ENCODE measurements at places on chromosomes 12 and 14.

- no peak for DNase-seq
These were observed 154.3 kb downstream of the CEP83 start for GRCh38 chr12:94305130-94305957.

- DNase-seq, result no peak
These were observed 15.7 kb downstream of the CSRP2 start for GRCh38 chr12:76863005-76863670.

GRCh38 chr12:112408621-112409020 is 784 bp downstream of the RPL6 start:
- DNase-seq, result peak; percentile 33

DNA sequence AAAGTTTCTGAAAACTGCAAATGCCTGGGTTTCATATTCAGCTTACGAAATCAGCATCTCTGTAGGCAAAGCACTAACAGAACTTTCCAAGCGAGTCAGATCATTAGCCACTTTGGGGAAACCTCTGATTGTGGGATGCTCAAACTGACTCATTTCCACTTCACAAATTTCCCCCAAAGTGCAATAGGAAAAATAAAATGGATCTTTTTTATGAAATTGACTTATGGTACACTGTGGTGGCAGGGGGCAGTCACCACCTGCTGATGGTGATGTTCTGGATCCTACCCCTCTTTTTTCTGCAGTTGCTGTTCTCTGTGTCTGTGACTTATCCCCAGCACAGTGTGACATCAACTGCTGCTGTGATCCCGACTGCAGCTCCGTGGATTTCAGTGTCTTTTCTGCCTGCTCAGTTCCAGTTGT is 5.6 kb downstream of the TCTN1 start:
- no peak for DNase-seq

DNA sequence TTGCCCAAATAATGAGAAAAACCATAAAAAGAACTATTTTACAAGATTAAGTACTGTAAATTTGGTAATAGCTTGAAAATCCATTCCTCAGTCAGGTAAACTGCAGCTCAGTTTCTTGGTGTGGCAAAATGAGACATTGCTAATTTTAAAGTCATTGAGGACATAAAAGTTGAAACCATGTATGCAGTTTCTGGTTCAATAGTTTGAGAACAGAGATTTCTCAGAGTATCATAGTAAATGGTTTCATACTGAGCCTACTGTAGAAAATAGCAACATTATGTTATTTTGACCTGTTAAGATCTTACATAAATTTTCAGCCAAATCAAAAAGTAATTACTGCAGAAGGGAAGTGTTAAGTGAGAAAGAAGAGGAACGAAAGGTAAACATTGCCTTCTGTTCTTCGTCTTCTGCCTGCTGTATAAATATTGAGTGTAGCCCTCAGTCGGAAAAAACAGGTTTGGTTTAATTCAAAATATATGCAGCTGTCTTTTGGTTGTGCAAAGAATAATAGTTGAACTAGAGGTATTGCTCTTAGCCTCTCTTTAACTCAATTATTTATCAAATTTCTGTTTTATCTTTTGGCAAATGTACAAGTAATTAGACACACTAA is 119.6 kb downstream of the SYNE2 start:
- DNase-seq, result no peak

GRCh38 chr14:37167151-37168047 is 5.0 kb downstream of the SLC25A21 start:
- DNase-seq, result no peak

DNA sequence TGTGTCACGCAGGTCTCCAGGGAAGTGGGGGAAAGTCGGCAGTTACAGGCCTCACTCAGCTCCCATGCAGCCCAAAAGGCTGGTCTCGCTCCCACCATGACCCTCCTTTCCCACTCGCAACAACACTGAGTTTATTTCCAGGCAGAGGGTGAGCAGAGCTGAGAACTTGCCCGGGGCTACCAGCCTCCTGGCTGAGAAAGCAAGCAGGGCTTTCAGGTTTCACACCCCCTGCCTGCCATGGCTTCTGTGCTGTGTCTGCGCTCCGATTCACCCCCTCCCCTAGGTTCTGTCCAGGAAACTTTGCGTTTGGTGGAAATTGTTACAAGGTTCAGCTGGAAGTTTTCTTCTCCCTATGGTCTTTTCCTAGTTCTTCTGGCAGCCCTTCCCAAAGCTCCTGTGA is 17.1 kb downstream of the OR10G2 start:
- DNase-seq, result no peak

GRCh38 chr12:14892726-14893505 is 7.3 kb upstream of the MGP start:
- no peak for DNase-seq

DNA sequence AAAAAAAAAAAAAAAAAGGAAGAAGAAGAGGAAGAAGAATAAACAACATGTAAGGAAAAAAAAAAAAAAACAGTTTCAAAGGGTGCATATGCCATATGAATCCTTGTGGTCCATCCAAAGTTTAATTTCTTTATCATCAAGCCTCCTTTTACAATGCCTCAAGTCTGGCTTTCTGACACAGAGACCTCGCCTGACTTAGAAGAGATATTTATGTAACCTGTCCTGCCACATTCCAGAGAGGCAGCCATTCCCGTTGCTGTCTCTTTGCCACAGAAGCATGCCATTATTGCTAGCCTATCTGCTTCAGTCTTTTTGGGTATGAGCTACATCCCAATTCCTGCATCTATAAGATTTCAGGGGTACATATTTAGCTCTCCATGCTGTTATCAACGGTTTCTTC is 596.7 kb upstream of the ATP2B1 start:
- no peak for DNase-seq

DNA sequence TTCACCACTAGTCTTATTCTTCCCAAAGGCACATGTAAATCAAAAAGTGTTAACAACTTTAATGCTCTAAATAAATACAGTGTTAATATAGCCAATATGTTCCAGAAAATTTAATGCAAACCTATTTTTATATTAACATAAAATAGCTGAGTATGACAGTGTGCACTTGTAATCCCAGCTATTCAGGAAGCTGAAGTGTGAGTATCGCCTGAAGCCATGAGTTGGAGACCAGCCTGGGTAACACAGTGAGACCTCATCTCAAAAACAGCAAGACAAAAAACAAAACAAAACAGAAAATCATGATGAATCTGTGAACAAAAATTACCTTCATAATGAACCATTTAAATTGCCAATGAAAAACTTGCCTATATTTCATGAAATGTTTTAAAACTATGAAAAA is 798.9 kb downstream of the SLC6A15 start:
- DNase-seq, result no peak

GRCh38 chr12:74689929-74690328 is 152.3 kb downstream of the ATXN7L3B start:
- no peak for DNase-seq

DNA sequence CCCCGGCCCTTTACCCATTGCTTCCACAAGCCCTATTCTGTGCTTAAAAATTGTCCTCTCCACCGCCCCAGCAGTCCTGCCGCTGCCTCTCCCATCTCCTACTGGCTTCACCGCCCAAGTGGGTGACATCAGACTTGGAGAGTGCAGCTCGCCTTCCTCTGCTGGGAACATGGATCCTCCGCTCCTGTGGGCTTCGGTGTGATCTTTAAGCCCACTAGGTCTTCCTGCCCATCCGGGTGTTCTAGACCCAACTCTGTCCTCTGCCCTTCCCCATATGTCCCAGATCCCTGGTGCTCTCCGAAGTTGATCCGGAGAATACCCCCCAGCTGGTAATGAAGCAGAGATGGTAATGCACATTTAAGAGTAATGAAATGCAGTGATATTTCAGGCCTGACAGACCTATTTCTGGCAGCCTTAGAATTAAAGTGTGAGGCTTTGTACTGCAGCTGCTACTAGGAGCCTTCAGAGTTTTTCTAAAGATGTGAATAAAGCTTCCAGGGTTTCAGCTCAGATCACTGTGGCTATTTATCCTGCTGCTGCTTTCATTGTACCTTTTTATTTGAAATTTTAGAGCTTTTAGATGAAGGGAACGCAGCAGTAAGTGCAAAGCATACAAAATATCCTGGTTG is 22.9 kb upstream of the CTDSP2 start:
- no peak for DNase-seq

- peak; percentile 33 for DNase-seq
These were observed 142.7 kb upstream of the SYT1 start for GRCh38 chr12:78721906-78722305.

GRCh38 chr12:26275313-26276131 is 80.1 kb downstream of the SSPN start:
- no peak for DNase-seq

DNA sequence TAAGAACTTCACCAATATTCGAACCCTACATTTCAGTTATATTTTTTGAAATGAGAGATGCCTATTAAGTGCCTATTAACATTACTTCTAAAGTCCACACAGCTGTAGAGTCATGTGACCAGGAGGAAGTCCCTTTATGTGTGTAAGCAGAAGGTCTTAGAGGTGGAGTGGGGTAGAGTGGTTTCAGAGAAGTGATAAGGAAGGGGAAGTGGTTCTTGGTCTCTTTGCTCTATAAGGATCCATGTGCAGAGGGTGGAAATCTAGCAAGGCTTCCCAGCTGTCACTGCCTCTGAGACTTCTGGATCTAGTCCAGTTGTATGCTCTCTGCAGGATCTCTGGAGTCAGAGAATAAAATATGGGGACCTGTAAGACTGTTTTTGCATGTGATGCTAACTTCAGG is 673.9 kb downstream of the FLRT2 start:
- no peak for DNase-seq

DNA sequence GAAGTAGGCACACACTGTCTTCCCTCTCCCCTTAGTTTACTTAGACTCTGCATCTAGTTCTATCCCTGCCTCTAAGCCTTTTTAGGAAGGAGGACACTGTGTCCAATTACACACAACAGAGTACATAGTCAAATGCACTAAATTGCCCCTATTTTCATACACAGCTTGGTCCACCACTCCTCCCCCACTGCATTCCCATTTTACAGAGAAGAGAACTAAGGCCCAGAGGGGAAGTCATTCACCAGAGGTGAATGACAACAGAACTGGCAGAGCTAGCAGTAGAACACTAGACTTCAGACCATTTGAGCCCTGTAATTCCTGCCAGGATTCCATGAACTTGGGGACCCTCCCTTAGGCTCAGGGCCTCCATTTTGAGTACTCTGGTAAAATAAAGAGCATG is 1.1 kb upstream of the JPH4 start:
- no peak for DNase-seq

GRCh38 chr14:20733684-20734429 is 11.8 kb upstream of the EDDM3A start:
- no peak for DNase-seq

GRCh38 chr14:61511558-61511948 is 183.8 kb upstream of the HIF1A start:
- DNase-seq, result no peak

- DNase-seq, result no peak
These were observed 28.0 kb downstream of the PXN start for GRCh38 chr12:120237360-120238171.

DNA sequence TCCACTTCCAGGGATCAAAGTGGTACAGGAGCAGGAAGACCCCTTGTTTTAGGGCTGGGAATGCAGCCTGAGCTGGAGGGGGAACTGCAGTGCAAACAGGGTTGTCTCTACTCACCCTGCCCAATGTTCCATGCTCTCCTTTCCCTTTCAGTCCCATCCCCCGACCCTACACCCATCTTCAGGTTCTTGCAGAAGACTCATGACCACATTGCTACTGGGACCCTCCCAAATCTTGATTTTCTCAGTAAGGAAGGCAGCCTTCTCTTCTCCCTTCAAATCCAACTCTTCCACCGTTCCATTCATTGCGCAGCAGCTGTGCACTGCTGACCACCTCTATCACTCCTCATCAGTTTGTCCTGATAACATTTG is 1.9 kb downstream of the SERPINA11 start:
- no peak for DNase-seq

DNA sequence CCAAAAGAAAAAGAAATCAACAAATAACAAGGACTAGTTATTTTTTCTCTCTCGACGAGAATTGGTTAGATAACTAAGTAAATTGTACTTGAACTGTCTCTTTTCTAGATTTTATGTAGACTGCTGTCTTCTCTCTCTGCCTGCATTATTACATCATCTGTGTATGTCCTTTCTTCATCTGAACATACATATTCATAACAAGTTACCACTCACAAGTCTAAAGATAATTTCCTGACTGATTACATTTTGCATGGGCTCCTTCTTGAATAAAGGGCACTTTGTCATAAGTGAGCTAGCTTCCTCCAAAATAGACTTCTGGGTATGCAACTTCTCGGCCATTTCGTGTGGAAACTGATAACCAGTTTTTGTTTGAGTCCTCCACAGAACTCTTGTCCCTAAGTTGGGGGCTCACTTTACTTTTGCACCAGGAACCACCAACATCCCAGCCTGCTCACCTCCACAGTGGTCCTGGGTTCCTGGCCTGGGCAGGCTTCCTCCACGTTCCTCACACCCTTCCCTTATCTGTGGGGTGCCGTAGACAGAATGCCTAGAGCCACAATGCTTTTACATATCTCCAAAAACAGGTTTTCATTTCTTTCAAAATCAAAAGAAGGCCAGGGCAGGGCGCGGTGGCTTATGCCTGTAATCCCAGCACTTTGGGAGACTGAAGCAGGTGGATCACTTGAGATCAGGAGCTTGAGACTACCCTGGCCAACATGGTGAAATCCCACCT is 6.2 kb upstream of the DDX47 start:
- DNase-seq, result peak; percentile 7

DNA sequence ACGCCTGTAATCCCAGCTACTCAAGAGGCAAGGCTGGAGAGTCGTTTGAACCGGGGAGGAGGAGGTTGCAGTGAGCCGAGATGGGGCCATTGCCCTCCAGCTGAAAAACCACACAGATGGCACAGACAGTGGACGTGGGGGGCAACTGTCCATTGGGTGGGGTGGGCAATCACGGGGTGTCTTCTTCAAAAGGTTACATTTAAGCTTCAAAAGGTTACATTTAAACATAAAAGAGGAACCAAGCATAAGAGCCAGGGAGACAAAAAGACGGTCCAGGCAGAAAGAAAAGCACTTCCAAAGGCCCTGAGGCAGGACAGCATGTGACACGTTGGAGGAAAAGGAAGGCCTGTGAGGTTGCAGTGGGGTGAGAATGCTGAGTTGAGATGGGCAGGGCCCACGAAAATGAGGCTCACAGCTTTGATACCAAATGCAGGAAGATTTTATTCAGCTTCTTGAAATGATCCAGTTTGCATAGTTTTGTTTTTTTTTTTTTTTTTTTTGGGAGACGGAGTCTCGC is 10.7 kb downstream of the SCARB1 start:
- no peak for DNase-seq

GRCh38 chr12:124026755-124027745 is 54.0 kb downstream of the ZNF664 start:
- peak; percentile 78 for DNase-seq

DNA sequence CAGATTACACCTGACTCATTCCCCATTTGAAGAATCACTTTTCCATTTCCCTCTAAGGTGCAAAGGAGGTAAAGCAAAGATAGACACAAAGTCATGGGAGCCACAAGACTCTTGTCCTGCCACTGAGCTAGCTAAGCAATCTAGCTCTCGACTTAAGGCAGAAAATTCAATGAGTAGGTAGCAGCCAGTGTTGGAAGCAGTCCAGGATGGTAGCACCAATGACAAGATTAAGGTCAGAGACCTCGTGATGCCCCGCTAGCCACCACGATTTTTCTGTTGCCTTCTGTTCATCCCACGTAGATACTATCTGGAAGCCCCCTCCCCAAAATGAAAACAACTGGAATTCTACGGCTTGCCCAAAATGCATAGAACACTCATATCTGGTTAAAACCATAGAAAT is 1.4 kb downstream of the VAMP1 start:
- DNase-seq, result no peak

- DNase-seq, result peak; percentile 12
These were observed 114.0 kb upstream of the TMEM132D start for GRCh38 chr12:130017591-130018449.

- no peak for DNase-seq
These were observed 11.8 kb downstream of the TMCC3 start for GRCh38 chr12:94638521-94638920.
